Hippocampal formation (tissue), 2 donors: ENCODE measurements at places on chromosomes 5 and 9.

DNA sequence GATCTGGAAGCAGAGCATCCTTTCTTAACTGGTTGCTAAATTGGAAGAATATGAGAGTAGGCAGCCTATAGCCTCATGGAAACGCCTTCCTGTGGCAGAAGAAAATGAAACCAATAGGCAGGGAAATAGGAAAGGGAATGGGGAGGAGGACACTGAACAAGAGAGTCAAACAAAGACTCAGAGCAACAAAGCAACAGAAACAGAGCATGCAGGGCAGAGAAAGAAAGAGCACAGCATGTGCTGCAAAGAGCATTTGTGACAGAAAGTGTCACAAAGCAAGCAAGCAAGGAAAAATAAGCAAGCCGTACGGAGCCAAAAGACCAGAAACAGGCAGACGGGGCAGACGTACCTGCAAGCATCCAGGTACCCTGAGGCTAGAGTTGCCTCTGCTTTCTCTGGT, 123.1 kb downstream of the RAPGEF6 start:
- DNase-seq = no peak

DNA sequence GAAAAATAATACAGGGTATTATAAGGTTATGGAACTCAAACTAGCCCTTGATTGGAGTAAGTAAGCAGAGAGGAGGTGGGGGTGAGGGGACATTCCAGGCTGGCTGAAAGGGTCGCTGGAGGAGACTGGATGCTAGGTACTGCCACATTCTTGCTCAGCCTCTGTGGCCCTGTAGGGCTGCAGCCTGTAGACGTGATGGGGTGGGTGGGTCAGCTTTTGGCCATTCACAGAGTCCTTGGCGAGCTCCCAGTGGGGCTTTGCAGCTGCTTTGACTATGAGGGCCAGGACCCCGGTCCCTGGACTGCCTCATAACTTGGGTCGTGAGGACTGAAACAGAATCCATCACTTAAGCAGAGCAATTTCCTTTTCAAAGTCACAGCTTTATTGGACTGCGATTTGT, 4.2 kb upstream of the GDNF start:
- DNase-seq = no peak

GRCh38 chr9:26746357-26747072, 146.1 kb downstream of the CAAP1 start:
- no peak for DNase-seq

GRCh38 chr9:37283730-37284325, 138.7 kb upstream of the GRHPR start:
- DNase-seq = no peak

DNA sequence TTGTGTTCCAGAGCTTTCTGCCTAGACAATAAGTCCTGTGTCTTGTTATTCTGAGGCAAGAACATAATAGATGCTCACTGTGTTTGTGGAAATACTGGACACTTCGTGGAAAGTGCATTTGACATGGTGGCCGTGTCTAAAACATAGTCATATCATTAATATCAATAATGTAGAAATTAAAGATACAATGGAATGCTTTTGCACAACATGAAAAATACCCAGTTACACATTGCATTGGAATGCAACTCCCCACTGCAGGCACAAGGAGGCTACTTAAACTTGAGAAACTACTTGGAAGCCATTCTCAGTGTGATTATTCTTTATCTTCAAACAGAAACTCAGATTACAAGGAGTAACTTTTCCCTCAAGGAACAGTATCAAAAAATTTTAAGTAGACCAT, 145.3 kb upstream of the ZNF462 start:
- no peak for DNase-seq

GRCh38 chr5:137142346-137142745, 356.8 kb downstream of the SPOCK1 start:
- DNase-seq = no peak
